ENCODE measurements at places on chromosomes 11 and 22.

DNA sequence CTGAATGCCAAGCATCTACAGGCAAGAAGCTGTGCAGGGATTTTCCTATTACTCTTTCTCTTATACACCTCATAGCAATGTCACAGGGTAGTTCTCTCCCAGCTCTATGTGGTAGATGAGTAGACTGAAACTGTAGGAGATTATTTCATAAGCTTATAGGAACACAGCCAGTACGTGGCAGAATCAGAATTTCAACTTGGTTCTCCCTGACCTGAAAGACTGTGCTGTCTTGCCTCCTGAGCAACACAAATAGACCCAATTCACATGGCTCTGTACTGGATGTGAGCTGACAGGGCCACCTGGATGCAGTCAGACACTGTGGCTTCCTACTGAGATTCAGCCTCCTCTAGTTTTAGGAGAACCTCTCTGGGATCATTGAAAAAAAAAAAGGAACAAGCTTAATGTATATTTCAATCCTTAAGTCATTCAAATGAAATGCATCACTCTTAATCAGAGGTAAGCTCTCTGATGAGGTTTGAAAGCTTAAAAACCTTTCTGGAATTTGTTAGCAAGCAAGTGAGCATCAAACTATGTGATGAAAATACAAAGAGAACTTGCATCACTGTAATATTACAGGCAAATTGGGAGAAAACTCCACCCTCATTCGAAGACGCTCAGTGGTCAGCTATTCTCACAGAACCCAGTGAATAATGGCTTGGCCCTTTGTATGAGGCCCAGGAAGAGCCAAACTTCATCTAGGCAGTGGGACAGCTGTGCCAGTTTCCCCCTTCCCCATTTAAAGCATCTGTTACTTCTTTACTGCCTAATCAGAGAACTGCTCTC is 1039.3 kb downstream of the NTM start:
- DNase-seq: no peak

DNA sequence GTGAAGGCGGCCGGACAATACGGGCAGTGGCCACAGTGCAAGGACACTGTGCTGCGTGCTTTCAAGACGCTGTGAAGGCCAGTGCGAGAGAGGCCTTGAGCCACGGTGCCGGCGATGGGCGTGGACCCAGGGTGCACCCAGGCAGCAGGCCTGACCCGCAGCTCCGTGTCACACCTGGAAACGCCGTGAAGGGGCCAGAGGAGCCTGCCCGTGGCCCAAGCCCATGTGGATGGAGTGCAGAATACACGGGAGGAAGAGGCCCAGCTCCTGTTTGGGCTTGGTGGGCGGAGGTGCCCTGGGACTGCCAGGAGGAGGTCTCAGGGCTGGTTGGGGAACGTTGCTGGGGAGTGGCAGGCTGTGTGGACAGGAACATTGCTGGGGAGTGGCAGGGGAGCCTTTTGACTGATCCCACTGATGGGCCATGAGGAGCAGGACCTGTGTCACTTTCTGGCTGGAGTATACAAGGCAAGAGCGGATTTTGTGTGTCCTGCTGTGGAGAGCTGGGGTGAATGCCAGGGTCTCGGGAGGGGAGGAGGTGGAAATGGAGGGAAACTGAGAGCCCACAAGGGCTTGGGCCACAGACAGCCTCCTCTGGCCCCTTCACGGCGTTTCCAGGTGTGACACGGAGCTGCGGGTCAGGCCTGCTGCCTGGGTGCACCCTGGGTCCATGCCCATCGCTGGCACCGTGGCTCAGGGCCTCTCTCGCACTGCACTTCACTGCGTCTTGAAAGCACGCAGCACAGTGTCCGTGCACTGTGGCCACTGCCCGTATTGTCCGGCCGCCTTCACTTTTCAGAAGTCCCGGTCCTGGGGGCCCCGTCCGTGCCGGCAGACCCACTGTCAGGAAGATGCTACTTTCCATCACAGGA is 925.4 kb downstream of the BRD1 start:
- no peak for DNase-seq

GRCh38 chr22:28855355-28856094 is 27.8 kb upstream of the ZNRF3 start:
- DNase-seq: peak; percentile 69

- DNase-seq: no peak
Measured at GRCh38 chr11:80414181-80415165, 973.6 kb upstream of the TENM4 start.

All from pancreas (tissue), 10 donors.